ENCODE measurements at places on chromosomes 6 and 20.

DNA sequence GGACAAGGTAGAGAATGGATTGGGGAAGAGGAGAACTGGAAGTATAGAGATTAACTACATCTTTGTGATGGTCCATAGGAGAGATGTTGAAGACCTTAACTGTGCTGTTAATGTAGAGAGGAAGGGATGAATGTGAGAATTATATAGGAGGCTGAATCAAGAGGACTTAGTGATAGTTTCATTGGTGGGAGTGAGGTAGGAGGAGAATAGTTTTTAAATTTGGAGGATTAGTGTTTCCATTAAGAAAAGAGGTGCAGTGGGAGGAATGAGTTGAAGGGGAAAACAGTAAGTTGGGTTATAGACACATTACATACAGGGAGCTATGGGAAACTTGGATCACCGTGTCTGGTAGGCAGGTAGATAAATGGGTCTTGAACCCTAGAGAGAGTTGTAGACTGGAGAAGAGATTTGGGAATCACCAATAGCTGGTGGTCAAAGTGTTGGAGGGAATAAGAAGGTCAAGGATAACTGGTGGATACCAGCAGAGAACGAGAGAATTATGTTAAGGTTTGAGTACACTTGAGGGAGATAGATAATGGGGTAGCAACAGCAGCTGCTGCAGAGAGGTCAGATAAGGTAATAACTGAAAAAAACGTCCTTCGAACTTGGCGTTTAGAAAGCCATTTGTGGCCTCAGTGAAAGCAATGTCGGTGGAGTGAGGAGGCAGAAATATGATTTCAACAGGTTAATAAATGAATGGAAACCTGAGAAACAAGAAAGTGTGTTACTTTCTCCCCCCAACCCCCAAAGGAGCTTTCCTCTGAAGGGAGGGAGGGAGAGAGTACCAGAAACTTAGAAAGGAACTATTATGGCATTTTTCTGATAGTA, 3.1 kb downstream of the C6orf89 start:
- DNase-seq, result no peak

- no peak for DNase-seq
Measured at GRCh38 chr6:56865081-56865875, 89.6 kb upstream of the BEND6 start.

DNA sequence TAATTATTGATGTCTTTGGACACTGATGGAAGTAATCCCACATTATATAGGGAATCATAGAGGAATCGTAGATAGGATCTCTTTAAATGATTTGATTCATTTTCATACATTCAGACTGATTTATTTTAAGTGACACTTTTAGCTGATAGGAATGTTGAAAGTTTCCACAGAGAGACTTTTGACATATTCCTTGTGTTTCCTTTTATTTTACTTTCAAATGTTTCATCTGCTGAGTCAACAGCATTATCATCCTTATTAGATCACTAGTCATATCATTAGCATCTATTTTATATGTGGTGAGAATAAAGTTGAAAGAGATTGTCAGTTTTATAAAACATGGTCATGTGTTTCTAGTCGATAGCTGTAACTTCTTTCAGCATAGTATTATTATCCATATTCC, 13.4 kb downstream of the DCBLD1 start:
- no peak for DNase-seq

- no peak for DNase-seq
Measured at GRCh38 chr6:144778773-144779492, 493.8 kb downstream of the UTRN start.

All from NCI-H345 (cell line).